ENCODE measurements at places on chromosomes 4 and X. TPM values are rescaled to one million over a fixed set of nuclear protein-coding genes. Genes with fewer than 3 reads are reported as not detected.

Gene SRPX
- 12.5 TPM for total RNA-seq

Gene PCDH18
- 68.1 TPM for total RNA-seq

Gene SPANXN4
- total RNA-seq: not detected

Gene COL25A1
- 5.6 TPM for total RNA-seq

Gene TSR2
- 20.6 TPM for total RNA-seq

DNA sequence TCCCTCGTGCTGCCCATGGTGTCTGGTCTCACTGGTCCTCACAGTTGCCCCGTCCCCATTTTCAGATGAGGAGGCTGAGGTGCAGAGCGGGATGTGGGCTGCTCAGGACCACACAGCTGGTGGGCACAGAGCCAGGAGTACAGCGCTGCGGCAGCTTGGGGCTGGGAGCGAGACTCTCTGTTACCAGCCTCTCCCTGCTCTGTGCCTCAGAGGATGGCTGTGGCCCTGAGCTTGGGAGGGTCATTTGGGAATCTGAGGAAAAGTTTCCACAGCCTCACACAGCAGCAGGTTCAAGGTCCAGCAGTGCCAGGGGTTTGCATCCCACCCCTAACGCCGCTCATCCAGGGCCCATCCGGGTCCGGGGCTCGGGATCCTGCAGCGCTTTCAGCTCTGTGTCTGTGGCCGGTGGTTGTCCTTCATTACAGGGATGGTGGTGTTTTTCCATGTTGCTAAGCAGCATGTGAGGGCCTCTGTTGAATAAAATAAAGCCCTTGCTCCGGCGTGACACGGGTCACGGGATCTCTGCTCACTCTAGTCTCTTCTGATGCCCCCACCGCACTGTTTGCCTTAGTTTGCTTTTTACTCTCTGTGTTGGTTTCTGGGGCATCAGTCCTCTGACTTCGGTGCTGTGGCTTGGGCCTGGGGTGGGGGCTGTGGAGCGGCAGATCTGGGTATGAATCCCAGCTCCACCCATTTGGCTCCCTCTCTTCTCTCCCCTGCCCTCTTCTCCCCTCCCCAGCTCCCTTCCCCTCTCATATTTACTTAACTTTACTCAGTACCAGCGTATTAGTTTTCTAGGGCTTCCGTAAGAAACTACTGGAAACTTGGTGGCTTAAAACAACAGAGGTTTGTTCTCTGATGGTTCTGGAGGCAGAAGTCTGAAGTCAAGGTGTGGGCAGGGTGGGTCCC lies 6.5 kb downstream of the WFS1 start:
- DNase-seq: no peak

DNA sequence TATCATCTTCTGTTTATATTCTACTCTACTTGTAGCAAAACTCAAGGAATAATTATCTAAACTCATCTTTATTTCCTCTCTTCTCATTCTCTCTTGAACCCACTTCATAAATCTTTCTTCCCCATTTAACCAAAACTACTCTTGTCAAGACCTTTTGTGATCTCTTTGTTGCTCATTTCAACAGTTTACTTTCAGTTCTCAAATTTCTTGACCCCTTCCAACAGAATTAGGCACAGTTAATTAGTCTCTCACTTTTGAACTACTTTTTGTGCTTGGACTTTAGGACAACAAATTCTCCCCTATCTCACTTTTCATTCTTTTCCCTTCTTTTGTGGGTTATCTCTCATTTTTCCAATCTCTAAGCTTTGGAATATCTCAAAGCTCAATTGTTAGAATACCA lies 27.4 kb upstream of the CAMK2D start:
- DNase-seq: no peak

DNA sequence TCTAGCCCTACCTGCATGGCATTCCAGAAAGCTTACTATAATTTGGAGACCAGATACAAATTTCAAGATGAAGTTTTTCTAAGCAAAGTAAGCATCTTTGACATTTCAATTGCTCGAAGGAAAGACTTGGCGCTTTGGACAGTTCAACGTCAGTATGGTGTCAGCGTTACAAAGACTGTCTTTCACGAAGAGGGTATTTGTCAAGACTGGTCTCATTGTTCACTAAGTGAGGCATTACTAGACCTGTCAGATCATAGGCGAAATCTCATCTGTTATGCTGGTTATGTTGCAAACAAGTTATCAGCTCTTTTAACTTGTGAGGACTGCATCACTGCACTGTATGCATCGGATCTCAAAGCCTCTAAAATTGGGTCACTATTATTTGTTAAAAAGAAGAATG lies 17.6 kb downstream of the THAP9 start:
- no peak for DNase-seq

DNA sequence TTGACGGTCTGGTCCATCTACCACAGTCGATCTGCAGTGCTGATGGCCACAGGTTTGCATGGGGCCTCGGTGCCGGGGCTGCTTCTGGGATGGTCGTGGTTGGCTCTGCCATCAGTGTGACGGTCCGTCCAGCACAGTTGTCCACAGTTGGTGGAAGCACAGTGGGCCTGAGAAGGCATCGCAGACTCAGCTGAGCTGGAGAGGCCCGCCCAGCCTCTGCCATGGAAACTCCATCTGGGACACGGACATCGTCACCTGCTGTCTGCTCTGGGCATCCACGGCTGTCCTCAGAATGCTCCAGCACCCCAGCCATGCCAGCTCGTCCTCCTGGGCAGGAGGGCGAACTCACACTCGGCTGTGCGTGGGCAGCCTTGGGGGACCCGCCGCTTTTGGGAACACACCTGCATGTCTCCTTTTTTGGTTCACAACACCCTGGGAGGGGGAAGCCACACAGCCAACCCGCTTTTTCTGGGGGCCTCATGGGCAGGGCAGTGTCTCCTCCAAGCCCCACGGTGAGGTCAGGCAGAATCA lies 33.0 kb downstream of the ABLIM2 start:
- no peak for DNase-seq

DNA sequence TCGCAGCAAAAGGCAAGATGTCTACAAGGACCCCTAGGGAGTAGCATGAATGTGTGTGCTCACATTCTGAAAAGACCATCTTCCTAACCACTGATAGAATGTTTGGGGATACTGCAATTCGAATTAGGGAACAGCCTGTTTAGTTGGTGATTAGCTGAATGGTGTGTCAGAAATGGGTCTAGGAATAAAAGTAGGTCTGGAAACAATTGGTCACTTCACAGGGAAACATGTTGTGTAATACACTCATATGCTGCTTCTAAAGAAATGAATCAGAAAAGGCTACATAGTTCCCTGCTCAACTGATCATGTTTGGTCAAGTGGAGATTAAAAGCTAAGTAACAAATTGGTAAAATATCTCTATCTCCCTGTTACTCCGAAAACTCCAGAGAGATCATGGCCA lies 2362.4 kb upstream of the TENM3 start:
- no peak for DNase-seq

- no peak for DNase-seq
Observed at GRCh38 chr4:10832806-10833628, 148.4 kb upstream of the CLNK start.

- DNase-seq: no peak
Observed at GRCh38 chr4:113677325-113677724, 84.2 kb downstream of the CAMK2D start.

GRCh38 chr4:189090174-189090814 lies 850.4 kb upstream of the FRG1 start:
- DNase-seq: peak; percentile 80

DNA sequence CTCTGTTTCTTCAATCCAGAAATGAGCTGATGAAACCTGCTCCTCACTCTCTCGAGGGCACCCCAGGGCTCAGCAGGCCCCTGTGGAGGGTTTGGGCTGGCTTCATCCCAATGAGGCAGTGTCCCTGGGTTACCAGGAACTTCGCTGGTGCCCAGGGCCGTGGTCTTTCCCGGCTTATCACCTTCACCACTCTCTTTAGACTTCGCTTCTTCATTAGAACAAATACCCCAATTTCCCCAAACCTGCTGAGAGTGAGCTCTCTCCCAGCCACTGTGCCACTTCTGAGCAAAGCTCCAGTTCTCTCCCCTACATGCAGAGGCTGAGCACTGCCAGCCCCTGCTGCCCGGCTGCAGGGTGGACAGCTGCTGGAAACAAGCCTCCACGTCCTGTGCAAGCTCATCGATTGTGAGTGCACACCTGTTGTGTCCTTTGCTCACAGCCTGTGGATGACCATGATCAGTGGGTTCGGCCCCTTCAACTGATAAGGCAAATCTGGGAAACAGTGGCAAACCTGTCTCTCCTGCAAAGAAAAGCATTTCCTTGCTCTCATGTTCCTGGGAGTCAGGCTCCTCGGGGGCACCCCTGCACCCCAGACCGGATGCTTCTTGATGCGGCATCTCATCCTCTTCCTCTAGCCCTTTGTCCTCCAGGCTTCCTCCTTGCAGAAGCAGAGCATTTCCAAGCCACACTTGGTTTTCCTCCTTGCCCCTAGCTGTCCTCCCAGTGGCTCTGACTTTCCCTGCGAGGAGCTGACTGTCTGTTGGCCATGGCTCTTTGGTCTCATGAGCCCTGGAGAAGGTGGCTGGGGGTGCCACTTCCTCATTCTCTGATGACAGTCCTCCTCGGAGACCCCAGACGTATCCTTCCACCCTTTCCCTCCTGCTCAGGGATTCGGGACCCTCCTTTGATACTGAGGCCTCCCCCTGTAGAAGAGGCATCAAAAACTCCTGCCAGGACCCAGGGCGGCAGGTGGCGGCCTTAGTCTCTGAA lies 28.7 kb downstream of the C4orf50 start:
- no peak for DNase-seq

- DNase-seq: no peak
Observed at GRCh38 chr4:61400439-61401038, 200.4 kb downstream of the ADGRL3 start.

DNA sequence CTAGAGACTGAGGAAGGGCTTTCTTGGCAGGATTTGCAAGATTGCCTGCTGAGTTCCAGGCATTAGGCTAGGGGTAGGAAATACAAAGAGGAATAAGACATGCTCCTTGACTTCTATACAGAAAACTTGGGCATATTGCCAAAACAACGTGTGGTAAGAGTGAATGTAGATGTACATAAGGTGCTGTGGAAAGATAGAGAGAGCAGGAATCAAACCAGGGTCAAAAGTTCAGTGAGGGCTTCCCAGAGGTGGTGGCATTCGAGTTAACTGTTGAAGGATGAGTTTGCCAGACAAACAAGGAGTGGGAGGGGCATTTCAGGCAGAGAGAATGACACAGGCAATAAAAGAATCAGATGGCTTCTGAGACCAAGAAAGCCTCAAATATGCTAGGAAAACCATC lies 187.9 kb downstream of the KDR start:
- DNase-seq: no peak

- peak; percentile 59 for DNase-seq
Observed at GRCh38 chr4:138522366-138522765, 280.2 kb upstream of the SLC7A11 start.

DNA sequence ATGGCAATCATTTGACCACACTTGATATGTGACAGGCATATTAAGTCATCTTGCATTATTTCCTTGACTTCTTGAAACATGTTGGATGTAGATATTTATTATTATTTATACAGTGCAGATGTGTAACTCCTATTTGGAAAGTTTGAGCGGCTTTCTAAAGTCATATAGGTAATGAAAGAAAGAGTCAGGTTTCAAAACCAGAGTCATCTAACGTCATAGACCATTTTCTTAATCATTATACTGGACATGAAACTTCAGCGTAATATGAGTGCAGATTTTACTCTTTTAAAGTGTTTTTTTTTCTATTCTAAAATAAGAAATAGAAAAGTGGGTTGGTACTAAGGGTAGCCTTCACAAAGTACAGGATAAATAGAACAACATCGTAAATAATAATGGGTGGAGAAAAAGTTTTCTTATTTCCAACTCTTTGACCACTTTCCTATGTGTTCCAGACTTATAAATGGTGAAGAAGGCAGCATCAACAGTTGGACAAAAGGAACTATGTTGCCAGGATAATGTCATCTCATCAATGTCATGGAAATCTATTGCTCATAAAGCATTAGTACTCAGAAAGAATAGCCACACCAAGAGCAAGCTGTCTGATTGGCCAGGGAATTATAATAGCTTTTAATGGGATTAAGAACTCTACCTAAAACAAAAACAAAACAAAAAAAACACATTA lies 108.0 kb upstream of the PCDH18 start:
- DNase-seq: no peak

- DNase-seq: peak; percentile 78
Observed at GRCh38 chr4:3765271-3766035, 732 bp upstream of the ADRA2C start.

GRCh38 chrX:34764852-34765361 lies 107.8 kb upstream of the TMEM47 start:
- peak; percentile 73 for DNase-seq

DNA sequence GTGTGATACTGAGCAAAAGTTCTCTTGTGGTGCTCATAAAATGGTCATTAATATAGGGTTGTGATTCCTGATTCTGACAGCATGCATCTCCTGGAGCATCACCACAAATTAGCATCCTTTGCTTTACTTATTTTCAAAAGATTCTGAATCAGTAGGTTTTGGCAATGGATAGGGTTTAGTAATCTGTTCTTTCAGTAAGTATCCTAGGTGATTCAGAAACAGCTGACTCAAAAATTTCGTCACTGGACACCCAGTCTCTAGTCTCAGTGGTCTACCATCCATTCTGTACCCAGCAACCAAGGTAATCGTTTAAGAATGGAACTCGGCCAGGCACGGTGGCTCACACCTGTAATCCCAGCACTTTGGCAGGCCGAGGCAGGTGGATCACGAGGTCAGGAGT lies 4.1 kb downstream of the CBLL2 start:
- DNase-seq: no peak

DNA sequence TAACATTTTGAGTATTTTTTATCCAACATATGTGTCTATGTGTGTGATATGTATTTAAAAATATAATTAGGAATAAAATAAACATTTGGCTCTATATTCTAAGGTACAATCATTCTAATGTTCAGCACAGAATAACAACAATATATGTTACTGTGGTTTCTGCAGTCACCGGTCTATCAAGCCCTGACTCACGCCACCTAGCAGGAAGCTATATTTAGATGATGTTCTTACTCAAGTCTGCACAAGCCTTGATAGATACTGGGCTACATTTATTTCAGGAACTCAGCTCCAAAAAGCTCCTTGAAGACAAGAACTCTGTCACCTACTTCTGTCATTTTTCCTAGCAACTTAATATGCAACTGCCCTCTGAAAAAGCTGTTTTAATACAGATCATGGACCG lies 152.0 kb upstream of the FTHL17 start:
- DNase-seq: no peak
